Hepatocyte (in vitro differentiated cells): ENCODE measurements at places on chromosomes 4 and X. TPM values are rescaled to one million over a fixed set of nuclear protein-coding genes. Genes with fewer than 3 reads are reported as not detected.

Gene RBM46
- total RNA-seq = 0.07 TPM in 1 of 2 replicates, not detected in the other

Gene TACR3
- total RNA-seq = 0.27 and 0.32 TPM in 2 replicates

Gene REELD1
- total RNA-seq = not detected in 2 replicates

Gene GAGE10
- total RNA-seq = not detected in 2 replicates

Gene FDCSP
- not detected in 2 replicates for total RNA-seq

GRCh38 chr4:148366251-148366650 lies 76.0 kb downstream of the NR3C2 start:
- DNase-seq = no peak

- no peak for DNase-seq
These were observed 19.6 kb downstream of the FUNDC2 start for GRCh38 chrX:155046129-155046810.

GRCh38 chr4:96379524-96379923 lies 539.6 kb downstream of the PDHA2 start:
- DNase-seq = no peak

DNA sequence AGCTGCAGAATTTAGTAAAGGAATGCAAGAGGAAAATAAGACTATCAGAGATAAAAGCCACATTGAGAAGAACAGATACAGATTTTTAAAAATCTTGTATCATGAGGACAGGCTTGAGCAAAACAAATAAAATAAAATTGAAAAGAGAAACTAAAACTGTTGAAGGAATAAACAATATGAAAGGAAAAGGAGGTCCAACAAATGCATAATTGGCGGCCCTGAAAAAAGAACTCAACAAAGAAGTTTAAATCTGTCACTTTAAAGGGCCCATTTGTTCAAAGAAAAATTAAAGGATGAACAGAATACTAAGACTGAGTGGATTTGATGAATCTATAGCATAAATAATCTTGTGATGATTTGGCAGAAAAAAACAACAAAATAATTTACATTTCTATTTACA lies 36.5 kb downstream of the TMPRSS11B start:
- DNase-seq = no peak
